Femur (tissue), 1 donor: ENCODE measurements at places on chromosomes 3 and 15.

GRCh38 chr15:75431270-75431669, 20.2 kb downstream of the SIN3A start:
- no peak for DNase-seq

- DNase-seq = no peak
Measured at GRCh38 chr15:51097553-51098330, 3.0 kb upstream of the TNFAIP8L3 start.

DNA sequence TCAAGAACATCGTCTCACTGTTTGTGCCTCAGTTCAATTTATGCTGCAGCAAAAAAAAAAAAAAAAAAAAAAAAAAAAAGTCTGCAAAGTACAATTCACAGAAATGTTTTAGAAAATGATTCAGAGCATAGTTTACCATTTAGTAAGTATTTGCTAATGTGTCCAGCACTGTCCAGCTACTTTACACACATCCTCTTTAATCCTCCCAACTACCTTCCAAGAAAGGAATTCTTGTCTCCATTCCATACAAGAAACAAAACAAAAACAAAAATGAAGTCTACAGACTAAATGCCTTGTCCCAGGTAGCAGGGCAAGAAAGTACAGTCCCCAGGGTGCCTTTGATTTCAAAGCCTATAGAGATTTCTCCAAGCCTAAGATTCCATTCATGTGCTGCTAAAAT, 38.9 kb upstream of the SNTN start:
- no peak for DNase-seq

DNA sequence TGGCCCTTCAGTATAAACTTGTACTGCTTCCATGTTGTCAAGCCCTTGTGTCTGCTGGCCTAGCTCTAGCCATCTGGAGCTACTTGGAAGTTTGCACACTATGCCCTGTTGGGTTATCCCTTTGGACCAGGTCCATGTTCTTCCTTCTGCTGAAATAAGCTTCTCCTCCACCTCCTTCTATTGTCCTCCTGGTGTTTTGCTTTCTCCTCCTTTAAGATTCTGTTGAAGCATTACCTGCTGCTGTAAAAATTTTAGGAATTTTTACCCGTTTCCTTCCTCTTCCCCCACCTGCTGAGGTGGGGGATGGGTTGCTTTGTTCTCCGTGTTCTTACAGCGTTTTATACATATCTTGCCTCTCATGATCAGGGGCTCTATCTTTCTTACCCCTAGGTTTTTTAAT, 51.7 kb downstream of the SH3GL3 start:
- DNase-seq = no peak

DNA sequence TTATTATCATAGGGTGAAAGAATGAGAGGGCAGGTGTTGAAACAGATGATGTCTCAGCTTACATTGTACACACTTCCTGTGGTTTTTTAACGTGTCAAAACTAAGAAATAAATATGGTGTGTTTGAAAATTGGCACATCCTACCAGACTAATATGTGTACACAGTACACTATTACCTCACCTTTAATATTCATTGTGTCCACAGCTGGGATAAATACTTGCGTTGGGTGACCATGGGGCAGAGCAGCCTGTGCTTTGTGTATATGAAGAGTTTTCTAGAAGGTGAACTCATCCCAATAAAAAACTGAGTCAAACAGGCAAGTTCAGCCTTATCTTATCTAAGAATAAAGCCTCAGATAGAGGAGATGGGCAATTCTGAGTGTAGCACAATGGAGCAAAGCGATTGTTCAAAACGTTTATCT, 17.3 kb downstream of the SUCNR1 start:
- DNase-seq = no peak

DNA sequence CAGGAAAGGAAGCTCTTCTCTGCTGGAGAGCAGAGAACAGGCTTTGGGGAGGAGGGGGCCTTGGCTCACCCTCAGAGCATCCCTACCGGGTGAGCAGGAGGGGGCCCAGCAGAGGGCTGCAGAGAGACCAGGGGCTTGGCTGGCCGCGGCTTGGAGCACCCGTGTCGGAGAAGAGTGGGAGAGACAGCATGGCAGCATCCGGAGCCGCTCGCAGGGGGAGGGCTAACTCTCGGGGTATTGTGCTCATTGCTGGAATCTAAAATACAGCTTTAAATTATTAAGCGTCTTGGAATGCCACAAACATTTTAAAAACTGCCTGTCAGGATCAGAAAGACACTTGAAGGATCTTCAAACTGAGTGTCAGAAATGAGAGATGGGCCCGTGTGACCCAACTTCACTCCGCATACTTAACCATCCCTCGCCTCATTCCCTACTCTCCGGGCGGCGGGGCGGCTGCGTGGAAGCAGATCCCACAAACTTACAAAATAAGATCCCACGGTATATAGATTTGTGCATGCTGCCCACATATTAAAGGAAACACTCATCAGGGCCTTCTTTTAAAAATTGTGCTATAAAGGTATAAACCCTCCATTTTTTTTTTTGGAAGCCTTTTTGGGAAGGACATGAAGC, 53.9 kb downstream of the EIF4E3 start:
- DNase-seq = no peak
